ENCODE measurements at places on chromosomes 11 and 22. TPM values are rescaled to one million over a fixed set of nuclear protein-coding genes. Genes with fewer than 3 reads are reported as not detected.

- peaks cover 42% of the 10 kb centered on the region for H3K4me1 ChIP-seq
- DNase-seq, result peak; percentile 91
- H3K27ac ChIP-seq, result peak overlapping the region; percentile 93
- peaks cover 8% of the 10 kb centered on the region for H3K36me3 ChIP-seq
- H3K27me3 ChIP-seq, result no peaks in the 10 kb centered on the region
Measured at GRCh38 chr11:128039140-128040021, 548.0 kb downstream of the ETS1 start.

GRCh38 chr11:15801126-15801525 lies 555.2 kb downstream of the SOX6 start:
- no peak overlapping the region for H3K4me3 ChIP-seq
- DNase-seq, result no peak
- no peak overlapping the region for H3K27ac ChIP-seq

Gene GVQW3
- 2.1 TPM for total RNA-seq

DNA sequence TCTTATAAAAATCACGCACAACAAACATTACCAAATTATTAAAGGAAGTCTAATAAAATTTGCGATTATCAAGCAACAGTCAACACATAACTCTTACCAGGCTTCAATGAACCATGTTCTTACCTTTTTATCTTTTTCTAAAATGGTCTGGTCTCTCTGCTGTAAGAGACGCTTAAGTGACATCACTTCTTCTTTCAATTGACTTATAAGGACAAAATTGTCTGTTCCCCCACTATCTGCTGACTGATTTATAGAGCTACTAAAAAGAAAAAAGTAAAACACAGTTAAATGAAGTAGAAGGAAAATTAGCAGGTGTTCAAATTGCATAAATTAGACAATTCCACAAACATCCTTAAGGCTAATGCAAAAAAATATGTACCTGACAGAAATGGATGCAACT lies 10.9 kb downstream of the FAM76B start:
- peaks cover 49% of the 10 kb centered on the region for H3K36me3 ChIP-seq
- H3K27ac ChIP-seq, result no peak overlapping the region
- H3K4me3 ChIP-seq, result no peak overlapping the region
- DNase-seq, result no peak
- no peaks in the 10 kb centered on the region for H3K27me3 ChIP-seq

Gene CASP5
- not detected for total RNA-seq

DNA sequence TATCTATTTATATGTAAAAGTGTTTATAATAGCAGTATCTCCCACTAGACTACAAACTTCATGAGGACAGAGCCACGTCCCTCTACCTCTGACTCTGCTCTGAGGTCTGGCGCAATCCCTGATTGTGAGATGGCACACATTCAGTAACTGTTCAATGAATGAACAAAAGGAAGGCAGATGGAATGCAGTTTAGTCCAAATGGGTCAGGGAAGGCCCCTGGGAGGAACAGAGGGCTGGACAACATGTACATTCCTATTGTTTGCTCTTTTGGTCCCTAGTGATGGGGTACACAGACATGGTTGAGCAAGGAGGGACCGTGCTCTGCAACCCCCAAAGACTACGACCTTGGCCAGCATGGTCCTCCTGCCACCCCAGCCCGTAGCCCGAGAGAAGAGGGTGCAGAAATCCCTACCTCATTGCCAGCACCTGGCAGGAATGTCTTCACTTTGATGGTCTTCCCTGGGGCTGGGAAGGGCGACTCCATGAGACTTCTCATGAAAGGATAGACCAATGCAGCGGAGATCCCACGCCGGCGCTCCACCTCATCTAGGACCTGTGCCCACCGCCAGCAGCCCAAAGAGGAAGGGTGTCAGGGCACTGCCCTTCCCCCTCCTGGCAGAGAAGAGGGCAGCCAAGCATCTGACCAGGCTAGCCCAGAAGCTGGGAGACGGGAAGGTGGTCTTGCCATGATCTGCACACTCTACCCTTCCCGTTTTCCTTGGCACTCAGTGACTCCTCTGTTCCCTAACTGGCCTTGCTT lies 24.3 kb downstream of the RPL27A start:
- no peak overlapping the region for H3K4me3 ChIP-seq
- H3K36me3 ChIP-seq, result no peaks in the 10 kb centered on the region
- no peaks in the 10 kb centered on the region for H3K27me3 ChIP-seq
- no peak overlapping the region for H3K27ac ChIP-seq

DNA sequence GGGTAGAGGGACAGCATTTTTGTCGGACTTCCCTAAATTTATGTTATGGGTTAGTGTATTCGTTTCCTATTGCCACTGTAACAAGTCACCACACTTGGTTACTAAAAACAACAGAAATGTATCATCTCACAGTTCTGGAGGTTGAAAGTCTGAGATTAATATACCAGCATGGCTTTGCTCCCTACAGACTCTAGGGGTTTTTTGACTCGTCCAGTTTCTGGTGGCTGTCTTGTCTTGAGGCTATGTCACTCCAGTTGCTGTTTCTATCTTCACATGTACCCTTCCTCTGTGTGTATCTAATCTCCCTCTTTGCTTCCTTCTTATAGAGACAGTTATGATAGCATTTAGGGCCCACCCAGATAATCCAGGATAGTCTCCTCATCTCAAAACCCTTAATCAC lies 9.1 kb upstream of the CCDC179 start:
- H3K36me3 ChIP-seq, result no peaks in the 10 kb centered on the region
- no peaks in the 10 kb centered on the region for H3K27me3 ChIP-seq
- H3K4me3 ChIP-seq, result no peak overlapping the region
- no peak for DNase-seq

DNA sequence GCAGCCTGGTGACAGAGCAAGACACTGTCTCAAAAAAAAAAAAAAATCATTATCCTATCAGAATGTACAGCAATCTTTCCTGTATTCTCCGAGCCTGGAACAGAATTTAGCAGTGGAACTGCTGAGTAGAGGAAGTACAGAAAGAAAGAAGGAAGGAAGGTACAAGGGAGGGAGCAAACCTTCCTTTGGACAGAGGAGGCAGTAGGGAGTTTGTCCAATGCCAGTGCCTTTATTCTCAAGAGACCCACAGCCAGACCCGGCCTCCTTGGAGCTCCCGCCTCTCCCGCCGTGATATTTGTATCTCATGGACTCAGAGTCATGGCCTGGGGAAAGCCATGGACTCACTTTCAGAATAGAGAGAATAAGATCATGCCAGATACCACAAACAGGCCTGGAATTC lies 37.7 kb upstream of the LRRC55 start:
- peaks cover 2% of the 10 kb centered on the region for H3K27me3 ChIP-seq
- no peak overlapping the region for H3K27ac ChIP-seq
- H3K36me3 ChIP-seq, result no peaks in the 10 kb centered on the region
- H3K4me1 ChIP-seq, result no peaks in the 10 kb centered on the region

- no peak overlapping the region for H3K27ac ChIP-seq
- no peak for DNase-seq
- H3K27me3 ChIP-seq, result no peaks in the 10 kb centered on the region
- H3K4me3 ChIP-seq, result no peak overlapping the region
- H3K4me1 ChIP-seq, result no peaks in the 10 kb centered on the region
Measured at GRCh38 chr11:99682646-99683045, 661.9 kb downstream of the CNTN5 start.

Gene SCGB1D2
- not detected for total RNA-seq

Gene SNX19
- total RNA-seq, result 20.9 TPM

DNA sequence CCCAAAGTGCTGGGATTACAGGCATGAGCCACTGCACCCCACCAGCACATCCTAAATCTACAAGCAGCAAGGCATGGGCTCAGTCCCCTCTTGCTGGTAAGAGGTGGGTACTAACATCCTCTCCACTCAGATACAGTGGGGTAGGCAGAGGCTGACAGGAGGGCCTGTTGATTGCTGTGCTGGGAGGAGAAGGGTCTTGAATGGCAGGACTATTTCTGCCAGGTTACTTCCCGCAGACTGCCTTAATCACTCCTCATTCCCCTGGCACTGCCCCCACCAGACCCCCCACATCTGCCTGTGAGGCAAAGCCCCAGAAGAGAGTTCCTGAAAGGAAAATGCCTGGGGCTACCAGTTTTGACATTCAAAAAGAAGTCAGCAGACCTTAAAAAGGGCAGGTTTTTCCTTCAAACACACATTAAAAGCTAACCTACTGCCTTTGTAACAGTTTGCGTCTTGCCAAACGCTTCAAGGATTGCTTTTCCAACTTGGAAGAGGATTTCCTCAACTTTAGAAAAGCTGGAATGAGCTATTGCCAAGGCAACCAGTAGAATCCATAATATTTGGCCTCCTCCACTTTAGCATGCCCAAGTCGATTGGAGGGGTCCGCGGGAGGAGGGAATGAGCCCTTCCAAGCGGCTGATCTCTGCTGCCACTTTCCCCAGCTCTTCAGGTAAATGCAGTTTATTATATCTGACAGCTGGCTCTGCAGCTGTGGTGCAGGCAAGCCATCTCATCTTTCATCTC lies 62.0 kb downstream of the FDX1 start:
- no peaks in the 10 kb centered on the region for H3K27me3 ChIP-seq
- H3K4me1 ChIP-seq, result no peaks in the 10 kb centered on the region
- no peak overlapping the region for H3K4me3 ChIP-seq

GRCh38 chr22:35661464-35661863 lies 13.2 kb downstream of the APOL6 start:
- peaks cover 71% of the 10 kb centered on the region for H3K4me1 ChIP-seq
- H3K27me3 ChIP-seq, result no peaks in the 10 kb centered on the region
- no peak overlapping the region for H3K4me3 ChIP-seq
- peaks cover 85% of the 10 kb centered on the region for H3K36me3 ChIP-seq
- peak overlapping the region; percentile 96 for H3K27ac ChIP-seq

Gene ACTN3
- 0.14 TPM for total RNA-seq

- peaks cover 10% of the 10 kb centered on the region for H3K4me1 ChIP-seq
- no peak overlapping the region for H3K27ac ChIP-seq
- H3K27me3 ChIP-seq, result peaks cover 31% of the 10 kb centered on the region
- no peak overlapping the region for H3K4me3 ChIP-seq
Measured at GRCh38 chr22:19723983-19724827, 866 bp downstream of the GP1BB start.

- no peaks in the 10 kb centered on the region for H3K36me3 ChIP-seq
- no peak overlapping the region for H3K4me3 ChIP-seq
- no peak for DNase-seq
- H3K27ac ChIP-seq, result no peak overlapping the region
- H3K27me3 ChIP-seq, result no peaks in the 10 kb centered on the region
Measured at GRCh38 chr11:7981619-7982157, 5.4 kb upstream of the EIF3F start.

DNA sequence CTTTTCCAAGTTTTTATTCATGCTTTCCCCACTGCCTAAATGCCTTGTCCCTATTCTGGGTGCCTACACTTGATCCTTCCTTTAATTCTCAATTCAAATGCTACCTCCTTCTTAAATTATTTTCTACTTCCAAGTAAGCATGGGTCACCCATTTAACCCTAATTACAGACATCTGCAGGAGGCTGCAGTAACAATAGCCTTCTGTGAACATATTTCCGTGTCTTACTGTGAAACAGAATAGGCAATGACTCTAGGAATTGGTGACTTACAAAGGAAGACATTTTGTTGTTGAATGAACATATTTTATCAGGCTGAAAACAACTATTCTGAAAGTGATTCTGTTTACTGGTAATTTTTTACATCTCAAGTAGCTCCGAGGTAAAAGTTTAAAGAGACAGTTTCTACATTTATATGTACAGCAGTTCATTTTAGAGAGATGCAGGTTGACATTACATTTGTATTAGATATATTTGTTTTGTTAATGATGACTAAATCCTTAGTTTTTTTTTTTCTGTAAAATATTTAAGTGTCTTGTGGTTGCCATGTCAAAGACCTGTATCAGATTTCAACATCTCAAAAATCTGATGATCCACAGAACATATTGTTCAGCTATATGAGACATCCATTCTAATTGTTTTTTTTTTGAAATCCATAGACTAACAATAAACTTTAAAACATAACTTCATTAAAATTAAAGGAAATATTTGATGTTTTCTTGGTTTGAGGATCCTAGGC lies 316.8 kb downstream of the CASP12 start:
- H3K27ac ChIP-seq, result no peak overlapping the region
- no peak for DNase-seq
- no peaks in the 10 kb centered on the region for H3K4me1 ChIP-seq
- H3K27me3 ChIP-seq, result peaks cover 10% of the 10 kb centered on the region
- H3K36me3 ChIP-seq, result no peaks in the 10 kb centered on the region

GRCh38 chr11:10023212-10023611 lies 270.8 kb downstream of the SBF2 start:
- H3K27me3 ChIP-seq, result no peaks in the 10 kb centered on the region
- peaks cover 12% of the 10 kb centered on the region for H3K4me1 ChIP-seq
- no peak for DNase-seq
- no peak overlapping the region for H3K4me3 ChIP-seq
- H3K36me3 ChIP-seq, result peaks cover 3% of the 10 kb centered on the region

- no peak for DNase-seq
- H3K4me1 ChIP-seq, result peaks cover 27% of the 10 kb centered on the region
- H3K27me3 ChIP-seq, result no peaks in the 10 kb centered on the region
- H3K36me3 ChIP-seq, result no peaks in the 10 kb centered on the region
Measured at GRCh38 chr22:20316844-20317401, 2.9 kb downstream of the DGCR6L start.

GRCh38 chr22:43563571-43563970 lies 151.8 kb downstream of the MPPED1 start:
- peaks cover 2% of the 10 kb centered on the region for H3K27me3 ChIP-seq
- no peak for DNase-seq
- no peak overlapping the region for H3K4me3 ChIP-seq
- H3K36me3 ChIP-seq, result no peaks in the 10 kb centered on the region
- no peak overlapping the region for H3K27ac ChIP-seq

Gene CHADL
- 0.23 TPM for total RNA-seq

Gene PANX3
- not detected for total RNA-seq

GRCh38 chr11:117423046-117423575 lies 95.5 kb downstream of the CEP164 start:
- H3K4me1 ChIP-seq, result no peaks in the 10 kb centered on the region
- H3K36me3 ChIP-seq, result no peaks in the 10 kb centered on the region
- DNase-seq, result no peak
- no peak overlapping the region for H3K4me3 ChIP-seq
- H3K27me3 ChIP-seq, result peaks cover 2% of the 10 kb centered on the region

Gene BAIAP2L2
- total RNA-seq, result 0.61 TPM
